ENCODE measurements at places on chromosomes 5 and 9.

DNA sequence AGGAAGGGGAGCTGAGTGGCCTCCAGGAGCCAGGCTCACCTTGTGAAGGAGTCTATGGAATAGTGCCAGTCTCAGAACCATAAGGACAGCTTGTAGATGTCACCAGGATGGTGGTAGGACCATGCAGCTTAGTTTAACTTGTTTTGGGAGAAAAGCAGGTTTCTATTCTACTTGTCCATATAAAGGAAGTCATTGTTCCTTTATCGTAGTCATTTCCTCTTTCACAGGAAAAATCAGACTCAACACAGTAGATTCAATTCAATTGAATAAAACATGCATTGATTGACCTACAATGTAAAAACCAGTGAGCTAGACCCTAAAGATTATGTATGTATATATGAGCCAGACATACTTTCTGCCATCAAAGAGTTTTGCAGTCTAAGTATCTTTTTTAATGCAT, 53.3 kb downstream of the MEGF10 start:
- no peak for DNase-seq

DNA sequence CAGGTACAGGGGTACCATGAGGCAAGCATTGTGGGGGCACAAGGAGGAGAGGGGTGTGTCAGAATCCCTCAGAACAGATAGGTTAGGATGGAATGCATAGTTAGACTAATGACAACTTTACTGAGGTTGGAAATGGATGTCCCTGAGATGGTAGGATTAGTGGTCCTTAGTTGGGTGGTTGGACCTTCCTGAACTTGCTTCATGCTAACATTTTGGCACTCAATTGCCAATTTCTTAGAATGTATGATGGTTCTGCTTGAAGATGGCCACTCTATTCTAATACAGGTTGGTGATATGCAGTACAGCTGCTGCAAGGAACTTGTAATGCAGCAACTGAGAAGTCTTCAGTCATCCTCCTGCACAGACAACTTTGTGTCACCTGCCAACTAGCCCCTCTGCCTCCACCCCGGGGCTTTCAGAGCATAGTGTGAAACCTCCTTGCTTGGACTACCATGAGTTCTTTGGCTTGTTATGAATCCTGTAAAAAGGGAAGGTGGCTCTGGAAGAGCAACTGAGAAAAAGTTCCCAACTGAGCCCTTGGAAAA, 5.4 kb downstream of the CCNI2 start:
- DNase-seq: no peak

DNA sequence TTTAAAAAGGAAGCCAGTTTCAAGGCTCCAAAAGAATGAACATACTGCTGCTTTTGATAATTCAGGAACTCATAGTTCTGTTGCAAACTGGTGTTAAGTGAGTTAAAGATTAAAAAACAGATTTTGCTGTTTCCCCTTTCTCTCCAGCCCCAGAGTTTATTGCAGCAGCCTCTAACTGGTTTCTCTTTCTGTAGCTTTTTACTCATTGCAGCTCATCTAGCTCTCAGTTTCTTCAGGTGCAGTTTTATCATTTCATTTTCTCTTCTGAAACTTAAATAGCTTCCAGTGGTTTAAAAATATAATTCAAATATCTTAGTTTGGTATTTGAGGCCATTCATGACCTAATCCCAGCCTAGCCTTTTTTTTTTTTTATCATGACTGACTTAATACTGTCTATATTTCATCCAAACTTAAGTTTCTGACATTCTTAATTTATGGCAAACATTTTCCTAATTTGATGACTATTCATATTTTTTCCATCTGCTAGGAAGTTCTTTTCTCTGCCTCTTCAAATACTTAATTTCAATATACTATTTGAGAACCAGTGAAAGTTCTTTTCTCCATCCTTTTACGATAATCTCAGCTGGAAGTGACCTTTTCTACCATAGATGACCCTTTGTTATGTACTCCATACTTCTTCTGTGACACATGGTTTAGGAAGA, 252.7 kb upstream of the GRIA1 start:
- no peak for DNase-seq

- DNase-seq: no peak
These were observed 20.4 kb upstream of the EXOC3 start for GRCh38 chr5:422323-423232.

GRCh38 chr5:112116371-112116770, 302.7 kb downstream of the EPB41L4A start:
- no peak for DNase-seq

DNA sequence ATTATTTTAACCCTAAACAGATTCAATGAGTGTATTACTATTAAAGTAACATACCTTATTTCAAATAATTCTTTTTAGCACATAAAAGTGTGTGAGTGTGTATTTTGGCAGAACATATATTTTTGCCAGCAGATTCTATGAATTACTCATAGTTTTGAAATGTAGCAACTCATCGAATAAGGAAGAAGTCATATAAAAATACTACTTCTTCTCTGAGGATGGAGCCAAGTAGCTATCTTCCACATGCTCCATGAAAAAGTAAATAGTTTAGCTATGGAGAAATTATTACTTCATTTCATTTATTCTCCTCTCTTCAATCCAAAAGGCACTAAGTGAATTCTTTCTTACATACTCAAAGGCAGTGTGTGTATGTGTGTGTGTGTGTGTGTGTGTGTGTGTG, 1090.4 kb upstream of the CDH6 start:
- no peak for DNase-seq

GRCh38 chr5:150073086-150073625, 13.2 kb downstream of the CSF1R start:
- no peak for DNase-seq

GRCh38 chr5:179326122-179326927, 18.9 kb downstream of the ADAMTS2 start:
- no peak for DNase-seq

DNA sequence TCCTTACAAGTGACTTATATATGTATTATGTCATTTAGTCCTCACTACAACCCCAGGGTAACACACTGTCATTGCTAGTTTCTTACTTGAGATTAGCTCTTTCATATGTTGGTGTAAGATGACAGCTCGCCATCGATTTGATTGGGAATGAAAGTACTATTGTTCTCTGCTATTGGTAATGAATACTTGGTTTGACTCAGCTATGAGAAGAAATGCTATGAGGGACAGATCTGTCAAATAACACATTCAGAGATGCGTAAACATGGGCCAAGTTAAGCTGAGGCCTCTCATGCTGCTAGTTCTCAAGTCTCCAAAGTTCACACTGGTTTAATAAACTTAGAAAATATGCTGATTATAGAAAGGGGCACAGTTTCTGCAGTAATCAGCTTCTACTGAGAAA, 142.7 kb downstream of the SGCD start:
- DNase-seq: peak; percentile 42

Data from hippocampal formation (tissue), 2 donors.